Hematopoietic multipotent progenitor cell (in vitro differentiated cells): ENCODE measurements at places on chromosomes 2 and 18.

- DNase-seq: no peak
These were observed 315.1 kb upstream of the KLHL29 start for GRCh38 chr2:23069923-23070322.

DNA sequence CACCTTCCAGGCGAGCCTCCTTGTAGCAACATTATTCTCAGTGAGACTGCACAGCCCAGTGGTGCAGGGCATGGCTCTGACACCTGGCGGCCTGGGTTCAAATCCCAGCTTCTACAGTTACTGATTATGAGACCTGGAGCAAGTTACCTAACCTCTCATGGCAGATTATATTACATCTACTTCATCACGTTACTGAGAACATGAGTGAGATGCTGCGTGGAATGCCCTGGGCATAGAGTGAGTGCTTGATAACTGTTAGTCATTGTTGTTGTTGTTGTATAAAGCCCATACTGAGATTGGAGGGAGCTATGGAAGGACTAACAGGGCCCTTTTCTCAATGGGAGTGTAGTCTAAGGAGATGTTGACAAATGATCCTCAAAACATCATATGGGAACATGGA lies 18.7 kb downstream of the PLCD4 start:
- DNase-seq: no peak

DNA sequence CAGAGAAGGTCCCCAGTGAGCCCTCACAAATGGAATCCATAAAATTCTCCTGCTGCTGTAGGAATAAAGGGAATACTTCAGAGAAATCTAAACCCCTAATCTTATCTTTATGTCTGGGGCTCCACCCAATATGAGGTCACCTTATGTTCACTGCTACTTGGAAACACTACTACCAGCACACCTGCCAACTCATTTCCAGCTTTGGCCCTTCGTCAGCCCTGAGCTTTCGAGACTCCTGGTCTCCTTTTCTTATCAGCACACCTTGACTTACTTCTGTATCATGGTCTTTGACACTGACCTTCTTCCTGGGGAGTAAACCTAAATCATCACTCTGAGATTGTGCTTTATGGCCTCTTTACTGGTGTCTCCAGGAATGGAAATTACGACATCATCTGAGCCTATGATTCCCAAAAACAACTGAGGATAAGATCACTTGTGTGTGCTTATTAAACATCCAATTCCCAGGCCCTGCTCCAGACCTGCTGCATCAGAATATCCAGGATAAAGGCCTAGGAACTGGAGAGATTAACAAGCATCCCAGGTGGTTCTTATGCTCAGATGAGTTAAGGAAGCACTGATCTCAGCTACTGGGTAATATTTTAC lies 22.2 kb upstream of the ASNSD1 start:
- DNase-seq: no peak

- DNase-seq: no peak
These were observed 156.1 kb downstream of the LDLRAD4 start for GRCh38 chr18:13374468-13375301.

DNA sequence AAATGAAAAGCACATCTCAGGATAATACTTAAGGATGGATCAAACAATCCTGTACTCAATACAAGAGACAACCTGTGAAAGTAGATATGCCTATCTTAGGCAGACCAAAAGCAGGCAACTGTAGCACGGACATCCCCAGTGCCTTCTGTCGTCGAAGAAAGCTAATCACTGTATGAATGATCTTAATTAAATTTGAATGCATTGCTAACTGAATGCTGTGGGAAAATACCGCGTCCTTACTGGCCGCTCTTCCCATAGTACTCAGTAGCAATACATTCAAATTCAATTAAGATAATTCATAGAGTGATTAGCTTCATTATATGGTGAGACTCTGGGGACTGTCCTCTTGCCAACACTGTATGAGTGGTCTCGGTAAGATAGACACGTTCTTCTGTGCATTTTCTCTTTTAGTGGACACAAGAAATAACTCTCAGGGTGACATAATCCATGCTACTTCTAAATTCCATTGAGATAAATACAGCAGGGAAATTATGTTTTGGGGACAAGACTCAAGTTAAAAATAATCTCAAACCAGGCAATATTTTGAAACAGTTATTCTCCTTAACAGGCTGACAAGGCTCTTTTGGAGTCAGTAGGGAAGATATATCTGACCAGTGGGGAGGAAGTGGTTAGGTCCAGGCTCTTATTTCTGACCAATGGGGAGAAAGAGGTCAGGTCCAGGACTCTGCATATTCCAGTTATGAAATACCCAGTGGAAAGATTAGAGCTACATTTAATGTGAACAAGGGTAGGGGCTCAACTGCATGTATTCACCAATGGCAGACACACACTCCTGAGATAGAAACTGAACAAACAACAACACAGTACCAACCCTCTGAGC lies 97.3 kb downstream of the DOCK10 start:
- DNase-seq: no peak
